ENCODE measurements at places on chromosomes 16 and 17. TPM values are rescaled to one million over a fixed set of nuclear protein-coding genes. Genes with fewer than 3 reads are reported as not detected.

Gene TMEM204
- total RNA-seq, result 3.0 TPM

Gene NOD2
- 0.79 TPM for total RNA-seq

Gene C1QTNF8
- 0.20 TPM for total RNA-seq

Gene OTOP3
- not detected for total RNA-seq

Gene ZNF469
- total RNA-seq, result 3.9 TPM

Gene FOXO3B
- total RNA-seq, result 4.3 TPM

Gene FBXO39
- total RNA-seq, result 0.33 TPM

Gene MT1G
- total RNA-seq, result 1.9 TPM

Gene HBA1
- total RNA-seq, result 718 TPM

Gene PRAC2
- not detected for total RNA-seq

Gene PLXDC1
- 12.6 TPM for total RNA-seq

Gene LRRC37A
- 3.3 TPM for total RNA-seq

Gene SLX1B
- 12.9 TPM for total RNA-seq

Gene ZNF205
- 9.2 TPM for total RNA-seq

Measured in spinal cord (tissue), 10 donors.